ENCODE measurements at places on chromosomes 3 and 15.
A peak's percentile ranks its signal among the peaks of the same experiment; 100 is the strongest.

GRCh38 chr3:40980467-40980866 lies 218.8 kb upstream of the CTNNB1 start:
- DNase-seq = no peak

DNA sequence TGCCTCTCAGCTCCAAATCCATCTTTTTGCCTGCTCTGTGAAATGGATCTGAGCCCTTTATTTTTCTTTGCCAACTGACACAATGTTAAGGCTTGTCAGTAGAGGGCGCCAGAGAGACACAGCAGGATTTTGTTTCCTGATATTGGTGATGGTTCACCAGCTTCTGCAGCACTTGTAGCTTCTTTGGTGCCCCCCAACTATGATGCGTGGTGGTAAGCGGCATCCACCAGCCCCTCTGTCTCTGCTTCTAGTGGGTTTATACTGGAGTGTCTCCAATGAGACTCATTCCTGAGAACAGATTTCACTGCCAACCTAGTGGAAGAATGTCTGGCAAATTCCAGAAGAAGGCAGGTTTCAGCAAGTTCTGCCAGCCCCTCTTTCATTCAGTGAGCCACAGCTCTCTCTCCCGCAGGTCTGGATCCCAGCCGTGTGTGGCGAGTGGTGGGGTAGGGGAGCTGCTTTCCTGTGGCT lies 471.9 kb upstream of the FRG2C start:
- DNase-seq = peak; percentile 5

GRCh38 chr3:23574822-23575315 lies 230.9 kb upstream of the UBE2E1 start:
- no peak for DNase-seq

DNA sequence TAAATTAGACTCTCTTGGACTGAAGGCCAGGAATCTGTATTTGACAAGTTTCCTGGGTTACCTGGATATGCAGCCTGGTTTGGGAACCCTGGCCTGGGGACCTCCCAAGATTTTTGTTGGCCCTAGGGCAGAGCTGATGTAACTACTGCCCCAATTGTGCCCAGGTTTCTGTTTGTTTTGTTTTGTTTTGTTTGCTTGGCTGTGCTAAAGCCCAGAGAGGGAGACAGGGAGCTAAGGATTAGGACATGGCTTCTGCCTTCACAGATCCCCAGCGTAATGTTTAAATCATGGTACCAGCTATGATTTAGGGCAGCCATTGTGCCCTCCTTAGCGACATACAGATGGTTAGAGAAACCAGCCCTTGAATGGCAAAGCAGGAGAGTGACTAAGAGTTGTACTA lies 47.6 kb downstream of the ABHD5 start:
- DNase-seq = no peak

- no peak for DNase-seq
Observed at GRCh38 chr3:65004795-65005295, 317.0 kb upstream of the ADAMTS9 start.

DNA sequence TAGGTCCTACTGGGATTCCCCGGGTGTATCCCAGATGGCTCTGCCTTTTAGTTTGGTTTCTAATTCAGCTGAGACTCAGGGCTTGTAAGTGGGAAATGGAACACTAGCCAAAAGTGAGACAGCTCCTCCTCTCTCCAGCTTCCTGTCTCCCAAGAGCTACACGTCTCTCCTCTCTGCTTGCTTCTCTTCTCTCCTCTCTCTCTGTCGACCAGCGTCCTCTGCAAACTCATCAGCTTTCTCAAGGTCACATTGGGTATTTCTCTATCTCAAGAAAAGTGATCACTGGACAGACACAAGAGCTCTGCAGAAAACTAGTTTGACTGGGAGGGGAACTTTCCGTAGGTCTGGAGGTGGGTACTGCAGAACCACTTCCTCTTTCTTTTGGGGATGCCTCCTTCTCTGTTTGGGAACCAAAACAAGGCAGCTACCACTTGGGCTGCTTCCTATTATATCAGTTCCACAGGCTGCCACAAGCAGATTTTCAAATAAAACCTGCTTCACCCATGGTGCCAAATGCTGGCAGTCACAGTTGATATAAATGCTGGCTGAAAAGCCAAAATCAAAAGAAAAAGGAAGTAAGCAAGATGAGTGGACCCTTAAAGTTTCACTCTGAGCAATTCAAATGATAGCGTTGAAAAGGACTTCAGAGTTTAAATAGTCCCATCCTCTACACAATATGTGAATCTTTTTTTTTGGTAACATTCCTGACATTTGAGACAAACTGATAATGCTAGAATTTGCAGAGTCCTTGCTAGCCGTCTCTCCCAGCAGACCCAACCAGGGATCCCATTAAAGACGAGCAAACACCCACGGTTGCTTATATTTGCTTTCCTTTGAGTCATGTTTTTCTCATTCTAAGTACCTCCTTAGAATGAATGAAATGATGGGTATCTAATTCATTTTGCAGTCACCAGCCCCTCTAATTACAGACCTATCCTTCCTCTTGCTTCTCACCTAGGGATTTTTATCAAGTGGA lies 7.2 kb upstream of the DYNC1LI1 start:
- no peak for DNase-seq

- no peak for DNase-seq
Observed at GRCh38 chr3:134282659-134283047, 32.0 kb upstream of the RYK start.

DNA sequence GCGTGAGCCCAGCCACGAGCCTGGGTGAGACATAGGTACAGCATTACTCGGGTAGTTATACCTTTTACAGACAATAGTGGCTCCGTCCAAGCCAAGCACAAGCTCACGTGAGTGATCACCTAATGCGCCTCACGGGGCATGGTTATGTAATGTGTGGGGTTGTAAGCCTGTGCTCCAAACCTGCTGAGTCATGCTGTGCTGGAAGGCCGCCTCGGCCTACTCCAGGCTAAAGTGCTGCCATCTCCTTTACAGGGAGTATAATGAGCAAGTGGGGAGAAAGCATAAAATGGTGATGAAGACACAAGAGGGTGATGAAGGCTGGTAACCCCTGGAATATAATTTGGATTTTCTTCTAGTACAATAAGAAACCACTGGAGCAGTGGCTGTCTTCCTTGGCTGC lies 175.8 kb upstream of the STT3B start:
- no peak for DNase-seq

GRCh38 chr3:152060701-152061100 lies 187.3 kb downstream of the SUCNR1 start:
- DNase-seq = no peak

DNA sequence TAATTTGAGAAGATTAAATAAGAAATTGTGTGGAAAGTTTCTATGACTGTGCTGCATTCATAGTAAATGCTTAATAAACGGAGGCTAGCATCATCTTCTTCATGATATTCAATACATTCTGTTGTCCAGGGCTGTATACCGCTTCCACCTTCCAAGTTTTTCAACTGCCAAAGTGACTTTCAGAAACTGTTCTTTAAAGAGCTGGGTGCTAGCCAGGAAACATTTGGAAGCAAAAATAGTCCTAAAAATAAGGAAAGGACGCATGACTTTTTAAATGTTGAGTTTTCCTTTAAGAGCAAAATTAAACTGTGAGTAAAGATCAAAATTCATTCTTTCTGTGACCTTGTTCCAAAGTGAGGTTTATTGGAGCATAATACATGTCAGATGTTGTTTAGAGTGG lies 9.4 kb upstream of the ERC2 start:
- no peak for DNase-seq

DNA sequence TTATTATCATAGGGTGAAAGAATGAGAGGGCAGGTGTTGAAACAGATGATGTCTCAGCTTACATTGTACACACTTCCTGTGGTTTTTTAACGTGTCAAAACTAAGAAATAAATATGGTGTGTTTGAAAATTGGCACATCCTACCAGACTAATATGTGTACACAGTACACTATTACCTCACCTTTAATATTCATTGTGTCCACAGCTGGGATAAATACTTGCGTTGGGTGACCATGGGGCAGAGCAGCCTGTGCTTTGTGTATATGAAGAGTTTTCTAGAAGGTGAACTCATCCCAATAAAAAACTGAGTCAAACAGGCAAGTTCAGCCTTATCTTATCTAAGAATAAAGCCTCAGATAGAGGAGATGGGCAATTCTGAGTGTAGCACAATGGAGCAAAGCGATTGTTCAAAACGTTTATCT lies 17.3 kb downstream of the SUCNR1 start:
- DNase-seq = no peak

DNA sequence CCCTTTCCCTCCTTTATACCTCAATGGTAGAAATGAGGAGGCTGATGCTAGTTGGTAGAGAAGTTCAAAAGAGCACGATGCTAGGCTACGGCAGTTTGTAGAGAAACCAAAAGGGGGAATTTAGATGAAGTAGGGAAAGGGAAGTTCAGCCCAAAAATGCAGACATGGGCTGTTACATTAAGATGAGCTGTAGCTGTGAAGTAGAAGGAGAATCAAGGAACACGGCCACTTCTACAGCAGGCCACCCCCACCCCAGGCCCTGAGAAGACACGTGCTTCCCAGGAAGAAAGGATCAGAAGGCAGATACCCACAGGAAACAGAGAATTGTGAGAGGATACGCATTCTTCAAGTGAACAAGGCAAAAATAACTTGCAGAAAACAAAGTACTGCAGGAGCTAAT lies 2.1 kb upstream of the PARP14 start:
- no peak for DNase-seq

DNA sequence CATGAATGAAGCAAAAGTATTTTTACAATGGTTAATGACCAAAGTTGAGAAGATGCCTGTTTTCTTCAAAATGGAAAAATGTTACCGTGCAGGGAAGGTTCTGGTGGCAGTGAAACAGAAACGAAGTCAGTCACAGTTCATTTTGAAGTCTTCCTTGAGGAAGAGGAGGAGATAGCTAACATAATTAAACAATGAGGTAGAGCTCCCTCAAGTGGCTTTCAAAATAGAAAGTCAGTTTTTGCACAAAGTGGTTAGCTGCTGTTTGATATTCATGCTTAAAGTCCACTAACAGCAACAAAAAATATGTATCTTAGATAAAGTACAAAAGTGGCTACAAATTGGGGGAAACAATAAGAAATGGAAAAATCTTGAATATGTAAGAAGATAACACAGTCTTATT lies 87.3 kb downstream of the TFG start:
- DNase-seq = no peak

GRCh38 chr15:87877114-87877810 lies 379.3 kb downstream of the NTRK3 start:
- DNase-seq = no peak

DNA sequence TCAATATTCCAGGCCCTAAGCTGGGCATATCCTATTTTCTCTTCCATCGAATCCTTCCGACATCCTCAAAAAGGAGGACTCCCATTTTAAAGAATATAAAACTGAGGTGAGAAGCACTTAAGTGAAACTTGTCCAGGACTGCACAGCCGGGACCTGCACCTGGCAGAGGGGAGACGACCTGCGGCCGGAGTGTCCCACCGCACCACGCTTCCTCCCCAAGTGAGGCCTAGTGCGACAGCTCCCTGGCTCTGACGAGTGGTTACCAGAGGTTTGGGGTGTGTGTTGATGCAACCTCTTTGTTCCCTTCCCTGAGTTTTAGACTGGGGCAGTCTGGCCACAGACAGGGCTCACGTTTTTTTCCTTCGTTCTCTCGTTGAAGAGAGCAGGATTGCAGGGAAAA lies 24.9 kb upstream of the ATP2B2 start:
- DNase-seq = no peak

DNA sequence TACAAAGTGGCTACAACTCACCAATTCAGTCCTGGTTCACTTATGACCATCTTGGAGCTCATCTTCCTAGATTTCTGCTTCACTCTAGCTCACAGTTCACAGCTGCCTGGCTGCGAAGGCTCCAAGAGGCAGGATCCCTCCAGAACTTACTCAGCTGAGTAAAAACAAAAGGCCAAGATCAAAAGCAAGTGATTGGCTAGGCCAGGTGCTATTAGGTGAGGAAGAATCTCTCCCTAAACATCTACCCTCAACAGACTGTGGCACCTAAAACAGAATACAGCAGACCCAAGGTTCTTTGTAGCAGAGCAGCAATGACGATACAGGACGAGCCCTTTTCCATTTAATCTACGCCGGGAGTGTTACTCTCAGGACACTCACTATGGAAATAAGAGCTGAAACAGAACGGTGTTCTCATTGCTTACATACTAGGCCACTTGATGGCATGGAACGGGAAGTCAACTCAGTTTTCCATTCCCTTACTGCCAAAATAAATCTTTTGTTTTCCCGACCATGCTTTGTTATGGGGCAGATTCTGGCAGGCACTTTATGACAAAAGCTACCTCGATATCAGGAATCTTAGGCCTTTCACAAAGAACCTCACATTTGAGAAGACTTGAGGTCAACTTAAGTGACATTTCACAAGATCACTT lies 901 bp downstream of the ICE2 start:
- no peak for DNase-seq

DNA sequence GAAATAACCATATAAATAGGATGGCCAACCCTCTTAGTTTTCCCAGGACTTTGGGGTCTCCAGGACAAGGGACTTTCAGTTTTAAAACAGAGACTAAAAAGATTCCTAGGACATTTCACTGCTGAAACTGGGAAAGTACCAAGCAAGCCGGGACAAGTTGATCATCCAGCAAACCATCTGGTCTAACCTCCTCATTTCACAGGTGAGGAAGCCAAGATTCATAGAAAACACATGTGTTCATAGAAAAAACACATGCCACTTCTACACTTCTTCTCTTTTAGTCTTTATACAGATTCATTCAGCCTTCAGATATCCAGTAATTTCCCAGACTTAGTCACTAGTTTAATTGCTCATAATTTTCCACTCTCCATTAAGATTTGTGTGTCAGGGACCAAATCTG lies 165.6 kb upstream of the CCDC54 start:
- no peak for DNase-seq

DNA sequence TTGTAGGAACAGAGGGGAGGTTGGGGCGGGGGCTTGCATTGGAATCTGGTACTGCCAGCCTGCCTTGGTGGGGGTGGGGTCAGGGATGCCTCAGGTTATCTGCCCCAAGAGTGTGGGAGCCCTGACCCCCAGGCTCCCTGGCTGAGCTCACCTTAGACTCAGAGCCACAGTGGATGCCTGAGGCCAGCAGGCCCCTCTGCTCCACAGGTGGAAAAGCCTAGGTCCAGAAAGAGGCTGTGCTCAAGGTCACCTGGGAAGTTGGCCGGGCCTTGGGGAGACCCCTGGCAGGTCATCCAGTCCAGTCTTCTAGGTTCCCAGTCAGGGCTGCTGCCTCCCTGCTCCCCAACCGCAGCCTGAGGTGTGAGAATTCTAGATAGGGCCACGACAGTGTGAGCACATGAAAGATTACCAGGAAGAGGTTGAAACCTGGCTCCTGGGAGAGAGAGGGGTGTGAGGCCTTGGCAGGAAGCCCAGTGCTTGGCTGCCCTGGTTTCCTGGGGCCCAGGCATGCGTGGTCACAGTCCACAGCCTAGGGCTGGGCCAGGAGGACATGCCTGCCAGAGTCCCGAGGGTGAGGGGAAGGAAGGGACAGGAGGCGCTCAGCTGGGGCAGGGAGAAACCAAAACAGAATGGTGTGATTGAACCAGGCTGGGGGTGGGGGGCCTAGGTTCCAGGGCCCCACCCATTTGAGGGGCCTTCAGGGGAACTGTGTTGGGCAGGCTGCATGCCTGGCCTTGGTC lies 4.9 kb downstream of the HDAC11 start:
- DNase-seq = no peak

- DNase-seq = no peak
Observed at GRCh38 chr15:95458721-95459120, 871.8 kb upstream of the NR2F2 start.
